ENCODE measurements at places on chromosomes 7 and 10. TPM values are rescaled to one million over a fixed set of nuclear protein-coding genes. Genes with fewer than 3 reads are reported as not detected.

The HBP1 gene
- 46.2 TPM for total RNA-seq

The AKR1D1 gene
- not detected for total RNA-seq

The GOLGA7B gene
- not detected for total RNA-seq

The DKK1 gene
- total RNA-seq = 7.4 TPM

GRCh38 chr7:106887421-106887820, 22.3 kb downstream of the PIK3CG start:
- H3K36me3 ChIP-seq = no peaks in the 10 kb centered on the region
- H3K27ac ChIP-seq = no peak overlapping the region
- H3K4me3 ChIP-seq = no peak overlapping the region
- no peaks in the 10 kb centered on the region for H3K4me1 ChIP-seq
- no peak for DNase-seq

GRCh38 chr7:49243521-49243920, 319.2 kb downstream of the CDC14C start:
- no peak overlapping the region for H3K4me3 ChIP-seq
- no peak for DNase-seq
- H3K36me3 ChIP-seq = no peaks in the 10 kb centered on the region
- H3K4me1 ChIP-seq = no peaks in the 10 kb centered on the region
- no peaks in the 10 kb centered on the region for H3K27me3 ChIP-seq
- H3K27ac ChIP-seq = no peak overlapping the region

- peak; percentile 45 for DNase-seq
- H3K4me3 ChIP-seq = no peak overlapping the region
- H3K4me1 ChIP-seq = peaks cover 66% of the 10 kb centered on the region
- no peaks in the 10 kb centered on the region for H3K27me3 ChIP-seq
- no peak overlapping the region for H3K27ac ChIP-seq
Measured at GRCh38 chr10:109891105-109891504, 32.2 kb downstream of the XPNPEP1 start.

DNA sequence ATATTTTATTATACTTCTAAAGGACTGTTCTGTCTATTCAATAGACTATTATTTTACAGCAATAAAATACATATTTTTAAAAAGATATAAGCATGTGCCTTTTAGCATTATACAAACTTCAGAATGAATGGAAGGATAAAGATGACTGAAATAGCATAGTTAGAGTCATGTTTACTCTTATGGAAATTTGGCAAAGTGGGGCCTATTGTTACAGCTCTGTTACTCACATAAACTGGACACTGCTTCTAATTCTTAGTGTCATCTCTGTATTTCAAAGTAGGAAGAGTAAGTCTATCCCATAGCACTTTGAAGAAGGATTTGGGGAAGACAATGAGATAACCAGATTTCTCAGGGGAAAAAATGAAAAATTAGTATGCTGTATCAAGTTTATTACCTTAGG, 168.2 kb downstream of the SKAP2 start:
- H3K4me1 ChIP-seq = no peaks in the 10 kb centered on the region
- no peaks in the 10 kb centered on the region for H3K27me3 ChIP-seq
- H3K27ac ChIP-seq = no peak overlapping the region
- H3K4me3 ChIP-seq = no peak overlapping the region
- H3K36me3 ChIP-seq = no peaks in the 10 kb centered on the region
- no peak for DNase-seq

DNA sequence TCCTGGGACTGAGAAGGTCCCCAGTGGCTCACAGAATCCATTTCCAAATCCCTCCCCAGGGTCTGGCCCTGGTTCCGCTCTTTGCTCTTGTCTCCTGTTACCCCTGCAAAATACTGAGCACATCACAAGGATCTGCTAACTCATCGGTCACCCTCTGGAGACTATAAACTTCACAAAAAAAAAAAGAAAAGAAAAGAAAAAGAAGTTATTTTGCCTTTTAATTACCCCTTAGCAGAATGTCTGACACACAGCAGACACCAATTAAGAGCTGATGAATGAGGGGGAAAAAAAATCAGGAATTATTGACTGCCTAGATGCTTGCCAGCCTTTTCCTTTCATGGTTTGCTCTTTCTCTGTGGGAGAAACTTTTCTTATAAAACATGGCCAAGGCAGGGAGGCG, 578.7 kb downstream of the GRID1 start:
- no peaks in the 10 kb centered on the region for H3K27me3 ChIP-seq
- no peaks in the 10 kb centered on the region for H3K4me1 ChIP-seq
- no peaks in the 10 kb centered on the region for H3K36me3 ChIP-seq
- no peak overlapping the region for H3K27ac ChIP-seq
- DNase-seq = no peak

DNA sequence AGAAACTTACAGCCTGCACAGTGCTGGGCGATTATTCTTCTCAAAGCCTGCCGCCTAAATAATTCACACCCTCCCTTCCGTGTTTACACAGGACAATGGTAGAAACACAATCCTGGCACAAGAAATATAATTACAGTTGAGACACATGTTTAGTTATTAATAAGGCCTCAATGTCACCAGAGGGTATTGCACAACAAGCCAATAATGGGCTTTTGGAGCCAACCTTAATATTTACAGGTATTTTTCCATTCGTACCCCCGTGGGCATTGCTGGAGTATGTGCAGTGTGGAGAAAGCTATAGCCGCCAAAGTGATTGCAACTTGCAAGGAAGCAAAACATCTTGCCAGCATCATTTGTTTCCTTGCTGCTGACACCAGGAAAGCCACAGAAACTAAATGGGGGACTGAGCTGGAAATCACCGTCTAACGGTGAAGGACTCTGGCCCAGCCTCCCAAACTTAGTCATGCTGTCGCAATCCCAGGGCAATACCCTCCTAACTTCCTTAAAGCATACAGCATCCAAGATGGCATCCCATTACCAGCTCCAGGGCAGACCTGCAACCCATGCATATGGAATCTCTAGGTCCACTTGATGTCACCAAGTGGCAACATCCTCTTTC, 8.6 kb downstream of the CALN1 start:
- no peak overlapping the region for H3K27ac ChIP-seq
- no peaks in the 10 kb centered on the region for H3K27me3 ChIP-seq
- H3K4me3 ChIP-seq = no peak overlapping the region
- no peak for DNase-seq

DNA sequence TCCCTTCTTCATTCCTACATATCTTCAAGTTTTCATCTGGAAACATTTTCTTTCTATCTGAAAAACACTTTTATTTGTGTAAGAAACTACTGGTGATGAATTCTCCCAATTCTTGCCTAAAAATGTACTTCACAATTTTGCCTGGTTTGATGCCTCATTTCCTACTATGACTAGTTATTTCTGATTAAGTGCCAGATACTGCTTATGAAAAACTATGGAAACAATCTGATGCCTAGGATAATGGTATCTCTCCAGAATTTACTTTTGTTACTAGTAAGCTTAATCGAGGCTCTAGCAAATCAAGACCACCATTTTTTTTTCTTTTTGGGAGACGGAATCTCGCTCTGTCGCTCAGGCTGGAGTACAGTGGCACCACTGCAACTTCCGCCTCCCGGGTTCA, 31.3 kb downstream of the CACUL1 start:
- no peaks in the 10 kb centered on the region for H3K36me3 ChIP-seq
- no peaks in the 10 kb centered on the region for H3K4me1 ChIP-seq
- no peak overlapping the region for H3K4me3 ChIP-seq
- H3K27me3 ChIP-seq = no peaks in the 10 kb centered on the region
- DNase-seq = peak; percentile 38
- H3K27ac ChIP-seq = no peak overlapping the region
